ENCODE measurements at places on chromosomes 12 and 14. TPM values are rescaled to one million over a fixed set of nuclear protein-coding genes. Genes with fewer than 3 reads are reported as not detected.

RFX4 gene
- total RNA-seq, result not detected

RPGRIP1 gene
- 0.23 TPM for total RNA-seq

HCAR1 gene
- 0.03 TPM for total RNA-seq

REM2 gene
- total RNA-seq, result 0.46 TPM

KRT3 gene
- total RNA-seq, result 0.07 TPM

MYH6 gene
- total RNA-seq, result not detected

RGS6 gene
- total RNA-seq, result not detected

PITPNM2 gene
- 11.7 TPM for total RNA-seq

TARBP2 gene
- 53.8 TPM for total RNA-seq

All from A549 treated with RU486 at 1 μM for 4 hours (cell line).